SK-N-SH treated with all-trans-retinoic acid at 6 μM for 48 hours (cell line): ENCODE measurements at places on chromosomes 1 and 21.

- ATAC-seq: no peak
Measured at GRCh38 chr21:33232291-33233034, 2.7 kb downstream of the IFNAR2 start.

DNA sequence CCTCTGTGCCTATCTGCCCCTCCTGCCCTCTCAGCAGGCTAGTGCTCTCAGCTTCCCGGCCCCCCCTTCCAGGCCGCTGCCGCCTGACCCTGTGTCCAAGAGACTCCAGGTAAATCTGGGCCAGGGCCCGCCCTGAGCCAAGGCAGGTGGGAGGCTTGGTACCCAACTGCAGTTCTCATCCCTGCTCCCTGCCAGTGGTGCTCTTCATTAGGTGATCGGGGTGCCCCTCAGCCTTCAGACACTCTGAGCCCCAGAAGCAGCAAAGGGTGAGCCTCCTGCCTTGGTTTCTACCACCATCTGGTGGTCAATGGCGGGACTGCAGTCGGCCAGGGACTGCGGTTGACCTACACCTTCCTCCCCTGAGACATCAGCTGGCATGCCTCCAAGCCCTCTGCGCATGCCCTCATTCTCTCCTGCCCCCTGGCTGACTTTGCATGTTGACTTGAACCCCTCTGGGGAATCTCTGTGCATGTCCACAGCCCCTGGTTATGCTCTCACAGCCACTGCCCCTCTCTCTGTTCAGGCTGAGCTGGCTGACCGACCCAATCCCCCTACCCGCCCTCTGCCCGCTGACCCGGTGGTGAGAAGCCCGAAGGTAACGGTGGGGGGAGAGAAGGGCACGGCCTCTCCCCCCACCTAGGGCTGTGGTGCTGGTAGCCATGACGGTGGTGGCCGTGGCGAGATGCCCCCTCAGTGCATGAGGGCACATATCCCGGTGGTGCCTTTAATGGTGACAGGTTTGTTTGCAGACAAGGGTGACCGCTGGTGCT lies 2.0 kb upstream of the EFNA4 start:
- ATAC-seq: peak; percentile 72

DNA sequence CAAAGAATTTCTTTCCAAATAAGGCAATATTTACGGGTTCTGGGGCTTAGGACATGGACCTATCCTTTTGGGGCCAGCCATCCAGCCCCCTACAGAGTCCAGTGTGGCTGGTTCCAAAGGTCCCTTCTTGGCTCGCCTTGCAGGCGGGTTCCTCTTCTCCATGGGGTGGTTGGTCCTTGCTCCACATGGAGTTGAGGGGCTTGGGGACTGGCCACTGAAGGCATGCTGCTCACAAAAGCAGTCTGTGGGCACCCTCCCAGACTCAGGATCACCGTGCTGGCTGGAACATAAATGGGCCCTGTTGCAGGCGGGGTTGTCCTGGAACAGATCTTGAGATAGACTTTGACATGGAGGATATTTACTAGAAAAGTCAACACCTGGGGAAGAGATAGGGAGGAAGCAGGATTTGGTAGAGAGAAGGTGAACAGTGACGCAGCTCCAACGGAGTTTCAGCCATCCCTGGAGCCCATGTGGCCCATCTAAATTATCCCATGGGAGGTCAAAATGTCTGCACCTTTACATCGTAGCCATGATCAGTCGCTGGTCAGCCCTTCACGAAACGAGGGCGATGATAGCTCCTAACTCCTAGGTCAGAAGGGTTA lies 39.1 kb upstream of the LRP8 start:
- ATAC-seq: no peak

DNA sequence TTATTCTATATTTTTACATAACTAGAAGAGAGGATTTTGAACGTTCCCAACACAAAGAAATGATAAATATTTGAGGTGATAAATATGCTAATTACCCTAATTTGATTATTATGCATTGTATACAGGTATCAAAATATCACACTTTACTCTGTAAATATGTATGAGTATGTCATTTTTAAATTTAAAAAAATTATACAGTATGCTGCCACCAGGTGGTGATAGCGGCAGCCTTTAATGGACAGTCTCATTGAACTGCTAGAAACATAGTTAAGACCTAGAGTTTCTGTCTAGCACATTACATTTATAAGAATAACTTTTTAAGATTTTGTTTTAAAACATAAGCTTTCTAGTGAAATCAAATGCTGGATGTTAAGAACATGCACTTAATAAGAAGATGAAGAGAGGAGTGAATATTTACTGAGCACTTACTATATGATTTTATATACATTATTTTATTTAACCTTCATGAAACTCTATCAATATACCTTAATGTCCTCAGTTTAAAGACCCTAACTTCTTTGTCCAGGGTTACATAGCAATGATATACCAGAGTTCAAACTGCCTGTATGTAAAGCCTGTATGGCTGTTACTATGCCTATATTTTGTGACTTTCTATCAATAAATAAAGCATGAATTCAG lies 207.1 kb downstream of the NUF2 start:
- peak; percentile 93 for ATAC-seq

DNA sequence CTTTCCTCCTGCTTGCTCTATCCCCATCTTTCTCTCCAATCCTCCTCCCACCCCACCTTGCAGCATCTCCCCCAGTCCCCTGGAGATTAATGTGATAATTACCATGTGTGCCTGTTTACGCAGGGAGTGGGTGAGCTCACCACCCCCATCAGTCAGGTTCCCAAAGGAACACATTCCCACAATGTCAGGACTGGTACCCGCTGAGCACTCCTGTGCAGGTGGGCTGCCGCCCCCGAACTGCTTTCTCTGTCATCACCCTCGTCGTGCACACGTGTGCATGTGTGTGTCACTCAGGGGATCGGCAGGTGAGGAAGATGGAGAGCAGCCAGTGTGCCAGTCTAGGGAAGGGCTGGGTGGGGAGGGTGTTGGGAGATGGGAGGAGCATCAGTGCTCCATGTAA lies 163.4 kb downstream of the CACNA1E start:
- no peak for ATAC-seq

DNA sequence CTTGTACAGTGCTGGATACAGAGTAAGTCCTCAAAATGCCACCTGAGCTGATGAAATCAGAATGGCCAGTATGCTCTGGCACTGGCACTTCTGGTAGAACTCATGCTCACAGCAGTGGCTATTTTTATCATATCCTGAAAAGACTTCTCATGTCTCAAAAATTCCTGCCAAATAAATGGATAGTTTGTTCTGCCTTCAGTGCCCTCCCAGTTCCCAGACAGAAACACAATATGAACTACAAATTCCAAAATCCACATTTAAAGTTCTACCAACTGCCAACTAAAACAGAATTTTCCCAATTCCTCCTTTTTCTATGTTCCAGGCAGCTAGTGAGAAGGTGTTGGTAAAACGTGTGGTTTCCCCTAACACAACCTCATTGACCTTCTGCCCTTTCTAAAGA lies 51.4 kb upstream of the RGS1 start:
- ATAC-seq: peak; percentile 71

DNA sequence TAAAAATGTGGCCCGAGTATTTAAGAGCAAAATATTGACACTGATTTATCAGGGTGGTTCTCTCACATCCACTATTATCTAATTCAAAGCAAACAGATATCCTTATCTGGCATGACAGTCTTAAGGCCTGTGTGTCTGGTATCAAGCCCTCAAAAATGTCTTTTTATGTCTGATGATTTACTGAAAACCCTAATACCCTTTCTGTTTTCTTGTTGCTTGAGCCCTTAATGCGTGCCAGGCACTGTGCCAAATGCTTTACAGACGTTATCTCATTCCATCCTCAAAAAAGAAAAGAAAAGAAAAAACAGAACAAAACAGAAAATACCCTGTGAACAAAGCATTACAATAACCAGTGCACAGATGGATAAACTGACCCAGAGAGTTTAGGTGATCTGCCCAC lies 5.7 kb downstream of the DUSP23 start:
- ATAC-seq: peak; percentile 41

DNA sequence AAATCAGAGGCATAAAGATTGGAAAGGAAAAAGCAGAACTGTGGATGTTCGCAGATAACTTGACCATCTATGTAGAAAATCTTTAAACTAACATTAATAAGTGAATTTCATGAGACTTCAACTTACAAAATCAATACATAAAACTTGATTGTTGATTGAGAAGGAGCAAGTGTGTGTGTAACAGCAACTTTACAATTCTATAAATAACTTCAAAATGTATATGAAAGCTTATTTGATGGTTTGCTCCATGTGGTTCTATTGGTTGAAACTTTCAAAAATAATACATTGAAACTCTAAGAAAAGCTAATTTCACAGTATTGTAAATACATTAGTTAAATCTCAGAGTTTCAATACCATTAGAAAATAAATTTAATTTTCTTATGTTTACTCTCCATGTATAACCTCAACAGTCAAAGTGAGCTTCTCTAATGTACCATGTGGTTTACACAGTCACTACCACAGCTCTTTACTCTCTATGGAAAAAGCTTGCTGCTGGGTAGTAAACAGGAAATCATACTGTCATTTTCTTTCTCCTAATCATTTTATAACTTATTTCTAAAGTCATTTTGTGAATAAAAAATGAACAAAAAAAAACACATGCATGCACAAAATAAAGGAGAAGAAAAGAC lies 12.0 kb downstream of the AKT3 start:
- no peak for ATAC-seq

DNA sequence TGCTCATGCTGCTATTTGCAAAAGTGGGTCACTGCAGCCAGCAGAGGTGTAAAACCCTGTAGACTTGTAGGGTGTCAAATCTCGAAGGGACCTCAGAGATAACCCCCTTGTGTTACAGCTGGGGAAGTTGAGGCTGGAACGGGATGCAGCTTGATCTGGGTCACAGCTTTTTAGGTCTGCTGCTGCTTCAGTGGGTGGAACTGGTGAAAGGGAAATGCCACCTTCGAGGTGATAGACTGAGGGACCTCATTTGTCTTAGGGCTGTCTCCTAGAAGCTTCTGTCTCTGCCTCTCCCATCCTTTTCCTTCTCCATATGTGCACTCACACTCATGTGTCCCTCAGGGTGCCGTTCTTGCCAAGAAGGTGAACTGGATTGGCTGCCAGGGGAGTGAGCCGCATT lies 35.4 kb downstream of the QSOX1 start:
- no peak for ATAC-seq

- ATAC-seq: no peak
Measured at GRCh38 chr1:87307931-87308330, 20.7 kb upstream of the LMO4 start.

DNA sequence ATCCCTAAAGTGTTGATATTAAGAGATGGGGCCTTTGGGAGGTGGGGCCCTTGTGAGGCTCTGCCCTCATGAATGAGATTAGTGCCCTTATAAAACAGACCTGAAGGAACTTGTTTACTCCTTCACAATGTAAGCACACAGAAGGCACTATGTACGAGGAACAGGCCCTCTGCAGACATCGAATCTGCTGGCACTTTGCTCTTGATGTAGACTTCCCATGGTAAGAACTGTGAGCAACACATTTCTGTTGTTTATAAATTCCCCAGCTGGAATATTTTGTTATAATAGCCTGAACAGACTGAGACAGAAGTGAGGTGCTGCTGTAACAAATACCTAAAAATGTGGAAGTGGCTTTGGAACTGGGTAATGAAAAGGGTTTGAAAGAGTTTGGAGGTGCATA lies 193.2 kb downstream of the TGFB2 start:
- ATAC-seq: no peak

- peak; percentile 1; the same call in 2 of the 3 replicates for ATAC-seq
Measured at GRCh38 chr1:227948493-227949260, 945 bp upstream of the WNT9A start.

DNA sequence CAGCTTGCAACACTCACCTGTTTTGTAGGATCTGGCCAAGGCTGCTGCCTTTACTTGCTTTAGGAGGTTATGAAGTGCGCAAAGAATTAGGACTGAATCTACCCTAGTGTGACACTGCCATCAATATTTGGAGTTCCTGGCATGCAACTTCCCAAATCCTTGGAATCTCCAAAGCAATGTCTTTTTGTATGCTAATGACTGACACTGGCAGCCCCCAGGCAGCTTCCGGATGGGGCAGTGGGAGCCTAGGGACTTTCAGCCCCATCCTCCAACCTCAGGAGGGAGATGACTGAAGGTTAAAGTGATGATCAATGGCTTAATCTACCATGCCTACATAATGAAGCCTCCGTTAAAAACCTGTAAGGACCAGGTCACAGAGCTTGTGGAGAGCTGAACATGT lies 5.5 kb downstream of the RCC2 start:
- no peak for ATAC-seq

DNA sequence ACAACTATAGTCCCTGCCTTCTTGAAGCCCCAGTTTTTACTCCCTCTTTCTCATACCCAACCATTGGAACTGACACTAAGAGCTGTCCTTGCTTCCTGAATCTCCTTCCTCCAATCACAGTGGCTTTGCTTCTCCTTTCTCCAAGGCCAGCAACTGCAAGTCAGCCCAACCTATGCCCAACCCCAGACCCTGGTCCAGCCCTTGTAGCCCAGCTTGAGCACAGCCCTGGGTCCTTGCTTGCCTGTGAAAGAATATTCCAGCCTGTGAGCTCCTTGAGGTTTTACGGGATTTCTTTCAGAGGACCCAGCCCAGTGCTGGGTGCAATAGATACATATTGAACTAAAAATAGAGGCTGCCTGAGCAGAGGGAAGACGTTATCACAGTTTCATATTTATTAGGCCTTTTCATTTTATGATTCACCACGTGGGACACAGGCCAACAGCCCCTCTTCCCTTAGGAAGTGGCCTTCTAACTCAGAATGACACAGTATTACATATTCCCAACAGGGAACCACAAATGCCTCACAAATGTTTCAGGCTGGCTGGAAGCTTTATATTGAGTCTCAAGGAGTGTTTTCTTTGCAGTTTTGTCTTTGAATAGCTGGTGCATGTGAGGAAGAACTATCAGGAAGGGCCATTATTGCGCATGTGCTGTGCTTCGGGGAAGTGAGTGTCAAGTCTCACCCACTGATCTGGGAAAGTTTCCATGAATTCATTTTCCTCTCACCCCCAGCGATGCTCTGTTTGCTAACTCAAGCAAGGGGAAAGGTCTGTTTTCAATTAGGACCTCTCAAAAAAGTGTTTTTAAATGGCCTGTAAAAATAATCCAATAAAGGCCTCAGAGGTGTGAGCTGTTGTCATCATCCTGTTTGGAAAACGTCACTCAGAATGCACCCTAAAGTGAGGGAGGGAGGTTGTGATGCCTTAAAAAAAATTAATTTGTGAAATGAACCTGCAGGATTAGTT lies 92.3 kb upstream of the NFIA start:
- ATAC-seq: peak; percentile 85

GRCh38 chr21:38643404-38644023 lies 145.2 kb upstream of the ERG start:
- ATAC-seq: no peak
